ENCODE measurements at places on chromosomes 2 and 18.
A peak's percentile ranks its signal among the peaks of the same experiment; 100 is the strongest.

- DNase-seq: no peak
Observed at GRCh38 chr2:100142393-100142792, at the start of gene AFF3. TSS of gene AFF3 (minus strand) at chr2:100142590. CDS start at chr2:100104454, 38,136 bp downstream.

- no peak for DNase-seq
Observed at GRCh38 chr2:60445684-60446179, 107.7 kb downstream of the BCL11A start.

DNA sequence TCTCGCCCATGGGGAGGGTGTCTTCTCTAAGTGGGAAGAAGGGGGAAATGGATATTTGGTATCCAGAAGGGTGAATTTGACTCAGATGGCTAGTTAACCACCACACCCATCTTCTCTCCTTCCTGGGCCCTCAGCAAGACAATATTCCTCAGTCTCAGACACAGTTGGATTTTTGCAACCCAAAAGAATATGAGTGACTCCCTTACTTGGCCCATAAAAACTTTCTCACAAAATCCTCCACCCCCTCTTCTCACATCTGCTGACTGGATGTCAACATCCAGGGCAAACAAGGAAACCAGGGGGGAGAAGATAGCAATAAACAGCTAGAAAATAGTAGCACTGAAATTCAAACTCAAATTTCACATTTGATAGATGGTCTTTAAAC lies 35.3 kb upstream of the GCC2 start:
- DNase-seq: no peak

DNA sequence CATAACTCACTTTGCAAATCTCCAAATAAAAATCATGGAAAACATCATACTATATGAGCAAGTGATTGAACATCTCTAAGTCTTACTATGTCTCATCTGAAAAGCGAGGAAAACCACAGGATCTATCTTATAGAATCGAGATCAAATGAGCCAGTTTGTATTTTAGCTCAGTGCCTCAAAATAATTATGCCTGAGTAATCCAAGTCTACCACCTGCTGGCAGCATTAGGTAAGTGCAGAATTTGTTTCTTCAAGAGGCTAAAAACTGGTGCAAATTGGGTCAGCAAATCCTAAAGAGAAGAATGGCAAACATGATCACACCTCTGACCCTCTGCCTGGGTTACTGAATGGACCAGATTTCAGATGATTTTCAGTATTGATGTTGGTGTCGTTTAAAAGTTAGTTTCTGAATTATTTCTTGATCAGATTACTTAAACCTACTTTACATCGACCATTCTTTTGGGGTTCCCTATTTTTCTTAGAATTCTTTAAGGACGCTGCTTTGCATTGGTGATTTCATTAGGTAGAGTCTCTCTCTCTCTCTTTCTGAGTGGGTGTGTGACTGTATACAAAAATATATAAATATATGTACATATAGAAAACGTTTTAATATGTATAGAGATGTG lies 12.7 kb upstream of the FHOD3 start:
- DNase-seq: peak; percentile 7

GRCh38 chr18:34322365-34323289 lies 97.9 kb upstream of the NOL4 start:
- DNase-seq: no peak

GRCh38 chr2:73993778-73994177 lies 9.1 kb downstream of the TET3 start:
- no peak for DNase-seq

GRCh38 chr2:240391111-240392051 lies 44.1 kb upstream of the GPC1 start:
- no peak for DNase-seq

DNA sequence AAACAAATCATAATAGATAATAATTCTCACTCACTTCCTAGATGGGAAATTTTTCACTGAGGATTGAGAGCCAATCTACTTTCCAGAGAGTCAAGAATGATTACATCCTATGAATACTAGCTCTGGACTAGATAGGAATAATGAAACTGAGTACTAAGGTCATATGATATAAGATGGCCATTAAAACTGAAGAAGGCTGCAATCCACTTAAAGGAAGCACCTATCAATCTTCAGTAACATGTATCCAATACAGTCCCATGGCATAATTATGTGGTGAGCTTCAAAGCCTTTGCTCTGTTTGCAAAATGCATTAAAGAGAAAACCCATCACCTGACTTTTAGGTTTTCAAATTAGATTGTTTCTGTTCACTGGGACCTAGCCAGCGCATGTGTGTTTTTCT lies 398.0 kb upstream of the MEIS1 start:
- no peak for DNase-seq

DNA sequence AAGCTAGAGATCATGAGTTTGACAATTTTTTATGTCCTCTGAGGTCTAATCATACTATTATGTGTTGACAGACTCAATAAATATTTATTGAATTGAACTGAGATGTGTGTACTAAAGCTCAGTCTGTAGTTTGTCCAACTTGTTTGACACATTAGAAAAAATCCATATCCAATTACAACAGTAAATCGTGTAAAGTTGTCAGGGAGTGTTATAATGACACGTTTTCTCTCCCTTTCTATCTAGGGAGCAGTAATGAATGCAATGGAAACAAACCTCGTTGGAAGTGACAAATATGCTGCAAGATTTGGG lies 28.4 kb downstream of the ITGA4 start:
- DNase-seq: no peak

DNA sequence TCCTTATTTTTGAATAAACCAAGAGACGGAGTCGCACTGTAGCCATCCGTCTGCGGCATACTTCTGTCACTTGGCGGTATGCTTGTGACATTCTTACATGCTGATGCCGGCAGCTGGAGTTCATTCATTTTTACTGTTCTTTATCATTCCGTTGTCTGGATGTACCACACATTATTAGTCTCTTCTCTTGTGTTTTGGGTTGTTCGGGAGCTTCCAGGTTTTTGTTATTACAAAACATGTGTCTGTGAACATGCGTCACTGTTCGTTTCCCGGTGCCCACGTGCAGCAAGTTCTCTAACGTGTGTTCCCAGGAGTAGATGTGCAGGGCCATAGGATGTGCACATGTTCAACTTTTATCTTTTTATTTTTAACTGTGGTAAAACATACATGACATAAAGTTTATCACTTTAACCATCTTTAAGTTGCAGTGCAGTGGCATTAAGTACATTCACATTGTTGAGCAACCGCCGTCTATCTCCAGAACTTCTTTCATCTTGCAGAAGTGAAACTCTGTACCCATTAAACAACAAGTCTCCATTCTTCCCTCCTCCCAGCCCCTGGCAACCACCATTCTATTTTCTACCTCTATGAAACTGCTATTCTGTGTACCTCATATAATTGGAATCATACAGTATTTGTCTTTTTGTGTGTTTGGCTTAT lies 40.1 kb downstream of the MTCL1 start:
- DNase-seq: no peak

- no peak for DNase-seq
Observed at GRCh38 chr2:172329774-172330671, 97.4 kb upstream of the ITGA6 start.

DNA sequence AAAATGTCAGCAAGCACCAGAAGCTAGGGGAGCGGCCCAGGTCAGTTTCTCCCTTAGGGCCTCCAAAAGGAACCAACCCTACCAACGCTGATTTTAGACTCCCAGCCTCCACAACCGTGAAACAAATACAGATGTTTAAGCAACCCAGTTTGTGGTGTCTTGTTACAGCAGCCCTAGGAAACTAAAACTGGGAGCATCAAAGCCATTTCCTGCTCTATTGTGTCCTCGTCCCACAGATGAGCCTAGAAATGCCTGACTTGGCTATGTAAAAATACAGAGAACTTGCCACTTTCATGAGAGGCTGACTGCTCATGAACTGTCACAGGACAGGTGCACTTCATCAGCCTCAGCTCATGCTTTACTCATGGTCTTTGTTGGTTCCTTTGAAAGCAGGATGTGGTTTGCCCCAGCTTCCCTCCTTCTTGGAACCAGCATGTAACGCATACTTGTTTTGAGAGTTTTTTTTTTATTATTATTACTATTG lies 97.6 kb upstream of the SLC39A10 start:
- no peak for DNase-seq

DNA sequence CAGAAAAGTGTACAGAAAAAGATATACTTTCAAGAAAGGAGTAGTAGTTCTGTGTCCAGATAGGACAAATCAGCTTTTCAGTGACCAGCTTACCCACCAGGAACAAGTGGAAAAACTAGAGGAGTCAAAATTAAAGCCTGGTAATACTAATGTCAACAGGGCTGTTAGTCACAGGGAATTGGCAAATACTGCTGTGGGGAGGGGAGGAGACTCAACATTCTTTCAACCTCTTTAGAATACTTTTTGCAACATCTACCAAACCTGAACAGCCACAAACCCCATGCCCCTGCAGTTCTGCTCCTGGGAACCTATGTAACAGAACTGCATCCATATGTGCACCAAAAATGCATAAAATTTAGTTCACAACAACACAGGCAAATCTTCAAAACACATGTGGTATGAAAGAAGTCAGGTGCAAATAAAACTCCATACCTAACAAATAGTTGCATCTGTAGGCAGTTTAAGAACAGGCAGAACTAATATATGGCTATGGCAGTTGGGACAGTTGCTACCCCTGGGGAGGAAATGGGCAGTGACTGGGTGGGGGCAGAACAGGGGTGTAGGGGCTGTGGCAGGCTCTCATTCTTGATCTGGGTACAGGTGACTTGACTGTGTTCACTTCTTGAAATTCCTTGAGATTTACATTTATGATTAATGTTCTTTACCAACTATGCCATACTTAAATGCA lies 9.7 kb downstream of the CMPK2 start:
- no peak for DNase-seq

- DNase-seq: no peak
Observed at GRCh38 chr2:8241317-8241716, 440.5 kb upstream of the ID2 start.

DNA sequence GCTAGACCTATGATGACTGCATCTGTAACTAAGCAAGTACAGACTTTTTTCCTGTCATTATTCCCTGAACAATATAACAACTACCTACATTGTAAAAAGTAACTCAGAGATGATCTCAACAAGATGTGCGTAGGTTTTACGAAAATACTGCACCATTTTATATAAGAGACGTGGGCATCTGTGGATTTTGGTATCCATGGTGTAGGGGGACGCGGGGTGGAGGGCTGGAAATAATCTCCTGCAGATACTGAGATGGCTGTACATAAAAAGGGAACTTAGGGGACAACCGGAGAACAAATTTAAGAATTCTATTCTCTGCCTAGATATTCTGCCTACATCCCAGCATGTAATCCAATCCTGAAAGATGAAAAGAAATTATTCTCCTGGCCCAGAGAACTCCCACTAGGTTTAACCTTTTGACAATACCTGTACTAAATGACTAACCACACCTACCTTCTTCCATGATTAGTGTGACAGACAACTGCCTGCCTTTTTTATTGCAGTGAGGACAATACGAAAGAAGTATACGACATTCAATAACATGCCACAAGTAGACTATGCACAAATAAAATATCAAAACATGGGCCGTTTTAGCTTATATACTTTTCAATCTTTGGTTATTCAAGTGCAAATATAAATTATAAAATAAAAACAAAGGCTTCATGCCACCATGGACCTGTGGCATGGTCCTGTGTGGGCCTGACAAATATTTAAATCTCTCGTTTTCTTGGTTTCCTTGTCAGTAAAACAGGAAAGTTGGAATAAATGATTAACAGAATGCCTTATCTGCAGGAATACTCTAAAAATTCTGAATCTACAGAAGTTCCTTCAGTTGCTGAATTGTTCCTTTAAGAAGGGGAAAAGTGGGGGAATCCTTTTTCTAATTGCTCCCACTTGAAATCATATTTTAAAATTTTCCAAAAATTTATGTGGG lies 46.3 kb downstream of the RTN4 start:
- DNase-seq: no peak

DNA sequence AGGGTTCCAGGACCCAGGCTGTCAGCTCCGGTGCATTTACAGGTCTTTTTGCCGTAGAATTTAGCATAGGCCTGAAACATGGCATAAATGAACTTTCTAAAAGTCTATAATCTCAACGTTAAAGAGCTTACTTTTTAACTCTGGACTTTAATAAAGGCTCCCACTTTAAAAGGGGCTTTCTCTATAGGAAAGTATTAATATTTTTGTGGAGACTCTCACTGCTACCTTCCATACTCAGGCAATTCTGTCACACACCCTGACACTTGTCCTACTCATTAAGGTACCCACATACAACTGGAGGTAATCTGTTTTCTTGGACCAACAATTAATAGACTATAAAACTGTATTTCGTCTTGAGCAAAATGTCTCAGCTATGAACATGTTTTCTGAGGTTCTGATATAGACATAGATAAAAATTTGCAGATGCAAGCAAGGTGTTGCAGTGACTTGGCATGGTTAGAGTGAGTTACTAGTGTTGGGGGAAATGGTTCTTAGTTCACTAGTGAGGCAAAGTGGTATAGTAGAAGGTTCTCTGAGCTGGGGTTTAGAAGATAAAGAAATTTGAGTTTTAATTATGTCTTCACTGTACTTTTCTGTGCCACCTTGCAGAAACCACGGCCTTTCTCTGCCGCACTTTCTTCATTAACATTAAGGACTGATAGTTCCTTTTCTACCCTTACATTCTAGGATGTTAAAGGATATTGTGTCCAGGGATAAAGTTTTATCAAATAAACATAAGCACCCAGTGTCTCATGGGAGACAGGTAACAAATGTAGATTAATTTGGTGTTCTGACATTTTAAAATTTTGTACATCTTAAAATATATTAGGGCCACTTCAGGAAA lies 10.8 kb upstream of the NR4A2 start:
- no peak for DNase-seq

DNA sequence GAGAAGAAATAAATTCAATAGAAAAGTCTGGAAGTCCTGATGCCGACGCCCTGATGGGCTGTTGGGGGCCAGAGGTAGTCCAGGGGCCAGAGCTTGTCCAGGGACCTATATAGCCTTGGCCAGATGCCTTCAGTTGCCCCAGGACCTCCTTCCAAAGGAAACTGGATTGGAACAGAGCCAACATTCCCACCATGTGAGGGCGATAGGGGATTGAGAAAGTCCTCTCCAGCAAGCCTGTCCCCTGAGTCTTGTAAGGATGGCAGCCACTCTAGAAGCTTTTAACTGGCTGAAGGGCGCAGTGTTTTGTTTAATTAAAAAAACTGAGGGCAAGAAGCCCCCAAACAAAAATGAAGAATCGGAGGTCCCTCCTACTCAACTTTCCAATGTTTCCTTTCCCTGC lies 54.9 kb upstream of the CDCA7 start:
- no peak for DNase-seq

GRCh38 chr2:237210763-237211162 lies 125.1 kb downstream of the COPS8 start:
- DNase-seq: no peak

DNA sequence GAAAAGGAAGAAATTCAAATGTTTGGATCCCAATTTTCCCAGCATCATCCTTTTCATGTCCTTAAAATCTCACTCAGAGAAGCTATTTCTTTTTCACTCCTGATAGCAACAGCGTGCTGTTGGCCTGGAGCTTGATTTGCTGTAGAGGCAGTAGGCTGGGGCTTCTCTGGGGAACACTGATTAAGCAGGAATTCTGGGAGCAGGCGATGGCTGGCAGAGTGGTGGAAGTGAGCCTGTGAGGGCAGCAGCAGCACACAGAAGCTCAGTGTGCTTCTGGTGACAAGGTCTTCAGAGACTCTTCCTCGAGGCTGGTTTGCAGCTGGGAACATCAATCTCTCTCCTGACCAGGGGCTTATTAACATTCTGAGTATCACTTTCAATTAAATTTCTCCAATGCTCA lies 284.6 kb downstream of the DPP10 start:
- DNase-seq: no peak
